ENCODE measurements at places on chromosomes 3 and 15. TPM values are rescaled to one million over a fixed set of nuclear protein-coding genes. Genes with fewer than 3 reads are reported as not detected.

- H3K36me3 ChIP-seq = no peaks in the 10 kb centered on the region
- H3K4me3 ChIP-seq = no peak overlapping the region
- no peak for DNase-seq
- H3K4me1 ChIP-seq = no peaks in the 10 kb centered on the region
- no peak overlapping the region for H3K27ac ChIP-seq
- no peaks in the 10 kb centered on the region for H3K27me3 ChIP-seq
Observed at GRCh38 chr3:160154033-160154432, 71.2 kb upstream of the C3orf80 start.

GRCh38 chr15:27535445-27536129 lies 563.5 kb downstream of the OCA2 start:
- H3K27ac ChIP-seq = no peak overlapping the region
- no peaks in the 10 kb centered on the region for H3K36me3 ChIP-seq
- no peak overlapping the region for H3K4me3 ChIP-seq

- H3K27me3 ChIP-seq = no peaks in the 10 kb centered on the region
- H3K4me1 ChIP-seq = no peaks in the 10 kb centered on the region
- no peak overlapping the region for H3K27ac ChIP-seq
- DNase-seq = no peak
- H3K36me3 ChIP-seq = peaks cover 25% of the 10 kb centered on the region
Observed at GRCh38 chr3:170098753-170099152, 61.0 kb downstream of the GPR160 start.

GRCh38 chr15:93036951-93037819 lies 51.8 kb downstream of the RGMA start:
- no peaks in the 10 kb centered on the region for H3K27me3 ChIP-seq
- H3K4me3 ChIP-seq = no peak overlapping the region
- DNase-seq = peak; percentile 70
- H3K36me3 ChIP-seq = no peaks in the 10 kb centered on the region
- no peaks in the 10 kb centered on the region for H3K4me1 ChIP-seq
- H3K27ac ChIP-seq = no peak overlapping the region

Gene VILL
- 7.6 TPM for total RNA-seq

Gene CHST14
- 14.3 TPM for total RNA-seq

Gene ARGFX
- not detected for total RNA-seq
